ENCODE measurements at places on chromosomes 2 and 18. TPM values are rescaled to one million over a fixed set of nuclear protein-coding genes. Genes with fewer than 3 reads are reported as not detected.

- no peak for DNase-seq
Measured at GRCh38 chr2:15881676-15882075, 58.7 kb upstream of the MYCN start.

DNA sequence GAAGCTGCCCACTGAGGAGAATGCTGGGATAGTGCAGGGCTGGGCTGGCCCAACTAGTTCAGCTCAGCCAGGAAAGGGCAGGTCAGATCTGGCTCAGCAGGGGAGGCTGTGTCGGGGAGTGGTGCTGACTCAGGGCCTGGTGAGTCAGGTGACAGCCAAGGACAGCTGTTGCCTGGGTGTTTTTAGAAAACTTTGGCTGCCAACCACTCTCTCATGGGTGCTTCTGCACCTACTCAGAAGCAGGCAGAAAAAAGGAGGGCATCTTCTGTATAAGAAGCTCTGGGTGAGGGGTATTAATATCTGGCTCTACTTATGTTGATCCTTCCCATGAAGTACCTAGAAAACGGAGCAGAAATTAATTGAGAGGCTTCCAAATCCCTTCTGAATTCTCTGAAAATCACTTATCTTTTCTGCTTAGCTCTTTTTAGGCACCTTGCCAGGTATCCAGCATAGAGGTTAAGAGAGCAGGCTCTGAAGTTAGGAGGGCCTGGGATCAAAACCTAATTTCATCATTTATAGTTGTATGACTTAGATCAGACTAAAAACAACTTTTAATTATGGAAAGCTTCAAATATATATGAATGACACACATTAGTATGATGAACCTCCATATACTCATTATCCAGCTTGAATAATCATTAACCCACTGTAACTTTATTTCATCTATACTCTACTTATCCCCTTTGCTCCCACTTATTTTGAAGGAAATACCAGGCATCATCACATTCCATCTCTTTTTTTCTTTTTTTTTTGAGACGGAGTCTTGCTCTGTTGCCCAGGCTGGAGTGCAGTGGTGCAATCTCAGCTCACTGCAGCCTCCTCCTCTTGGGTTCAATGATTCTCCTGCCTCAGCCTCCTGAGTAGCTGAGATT, 15.5 kb upstream of the RAB10 start:
- DNase-seq, result no peak

DNA sequence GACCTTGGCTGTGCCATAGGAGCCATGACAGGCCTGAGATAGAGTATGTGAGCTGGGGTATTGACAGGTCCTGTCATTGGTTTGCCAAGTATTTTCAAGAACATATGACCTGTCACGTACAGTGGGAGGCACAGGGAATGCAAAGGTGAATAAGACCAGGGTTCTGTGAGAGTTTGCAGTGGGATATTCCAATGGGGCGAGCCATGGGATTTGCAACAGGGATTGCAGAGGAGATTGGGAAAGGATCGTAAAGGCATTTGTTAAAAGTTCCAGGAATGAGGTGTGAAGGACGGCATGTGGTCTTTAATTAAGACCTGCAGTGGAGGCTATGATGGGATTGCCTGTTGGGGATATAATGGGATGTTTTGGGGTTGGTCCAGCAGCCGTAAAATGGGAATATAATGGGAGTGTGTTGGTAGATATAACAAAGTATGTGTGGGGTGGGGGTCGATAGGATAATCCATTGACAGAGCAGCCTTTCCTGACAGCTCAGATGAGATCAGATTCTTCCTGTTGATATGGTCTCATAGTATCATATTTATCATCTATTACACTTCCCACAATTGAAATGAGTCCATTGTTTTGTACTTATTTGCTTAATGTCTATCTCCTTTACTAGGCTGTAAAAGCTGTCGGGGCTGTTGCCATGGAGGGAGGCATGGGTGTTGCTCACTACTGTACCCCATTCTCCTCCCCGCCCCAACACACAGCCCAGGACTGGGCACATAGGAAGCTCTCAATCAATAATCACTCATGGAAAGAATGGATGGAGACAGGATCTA, 38.1 kb downstream of the PKDCC start:
- DNase-seq, result no peak

DNA sequence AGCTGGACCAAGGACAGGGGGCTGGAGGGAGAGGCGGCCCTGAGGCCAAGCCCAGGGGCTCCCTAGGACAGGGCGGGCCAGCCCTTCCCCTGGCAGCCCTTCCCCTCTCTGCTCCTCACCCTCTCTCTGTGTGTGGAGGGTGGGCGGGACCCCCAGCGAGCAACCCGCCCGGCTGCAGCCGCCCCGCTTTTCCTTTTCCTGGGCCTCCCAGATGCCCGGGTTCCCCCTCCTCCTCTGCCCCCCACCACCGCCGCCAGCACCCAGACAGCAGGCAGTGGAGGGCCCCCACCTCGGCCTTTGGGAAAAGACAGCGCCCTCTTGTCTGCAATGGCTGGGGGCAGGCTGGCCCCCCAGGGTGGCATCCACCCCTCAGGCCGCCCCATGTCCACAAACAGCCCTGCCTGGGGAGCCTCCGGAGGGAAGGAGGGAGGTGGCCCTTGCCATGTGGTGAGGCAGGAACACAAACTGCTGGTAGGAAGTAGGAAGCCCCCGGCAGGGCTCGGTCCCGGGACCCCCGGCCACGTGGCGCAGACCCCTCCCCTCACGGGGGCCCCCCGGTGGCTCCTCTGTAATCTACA, 135.1 kb upstream of the CTDP1 start:
- DNase-seq, result no peak

- no peak for DNase-seq
Measured at GRCh38 chr2:109601783-109602182, 12.0 kb downstream of the SEPTIN10 start.

DNA sequence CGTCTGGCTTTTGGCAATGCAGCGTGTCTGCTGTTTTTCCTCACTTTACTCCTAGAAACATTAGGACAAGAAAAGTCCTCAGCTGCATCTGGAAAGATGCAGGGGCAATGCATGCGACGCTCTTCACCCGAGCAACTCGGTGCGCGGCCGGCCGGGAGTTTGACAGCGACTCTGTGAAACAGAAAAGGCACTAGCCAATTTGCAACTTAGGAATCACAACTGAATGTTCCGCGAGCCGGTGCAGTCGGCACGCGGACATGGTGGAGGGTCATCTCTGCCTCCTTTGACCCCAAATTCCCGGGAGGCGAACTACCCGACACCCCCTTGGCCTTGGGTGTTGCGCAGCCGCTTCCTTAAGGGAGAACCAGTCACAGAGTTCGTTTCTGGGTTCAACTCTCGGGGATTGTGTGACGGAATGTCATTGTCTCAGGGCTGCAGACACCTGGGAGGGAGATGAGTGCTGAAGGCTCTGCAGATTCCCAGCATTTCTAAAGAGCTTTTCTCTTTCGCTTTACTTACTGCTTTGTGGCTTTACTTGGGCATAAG, 9.8 kb downstream of the NR4A2 start:
- DNase-seq, result no peak

DNA sequence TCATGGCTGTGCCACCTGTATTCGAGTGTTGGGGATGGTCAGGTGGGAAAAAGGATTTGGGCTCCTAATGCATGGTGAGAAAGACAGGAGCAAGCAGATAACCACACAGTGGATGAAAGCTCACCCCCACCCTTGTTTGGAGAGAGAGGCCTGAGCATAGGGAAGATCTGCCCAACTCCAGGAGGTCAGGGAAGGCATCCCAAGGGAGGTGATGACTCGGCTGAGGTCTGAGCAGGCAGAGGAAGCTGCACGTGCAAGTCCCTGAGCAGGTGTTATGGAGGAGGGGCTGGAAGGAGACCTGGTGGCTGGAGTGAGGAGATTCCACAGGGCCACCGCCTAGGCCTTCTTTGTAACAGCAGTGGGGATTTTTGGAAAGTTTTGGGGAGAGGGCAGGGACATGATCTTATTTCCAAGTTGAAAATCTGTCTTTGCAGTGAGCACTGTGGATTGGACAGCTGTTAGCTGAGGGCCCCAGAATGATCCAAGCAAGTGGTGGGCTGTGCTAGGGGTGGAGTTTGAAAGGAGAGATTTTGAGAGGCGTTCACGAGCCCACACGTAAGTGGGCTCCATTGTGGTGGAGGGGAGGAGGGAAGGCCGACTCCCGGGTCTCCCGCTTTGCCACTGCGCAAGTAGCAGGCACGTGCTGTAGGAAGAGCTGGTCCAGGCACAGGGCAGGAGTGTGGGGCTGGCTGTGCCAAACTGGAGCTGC, 228.5 kb downstream of the GLI2 start:
- DNase-seq, result no peak

DNA sequence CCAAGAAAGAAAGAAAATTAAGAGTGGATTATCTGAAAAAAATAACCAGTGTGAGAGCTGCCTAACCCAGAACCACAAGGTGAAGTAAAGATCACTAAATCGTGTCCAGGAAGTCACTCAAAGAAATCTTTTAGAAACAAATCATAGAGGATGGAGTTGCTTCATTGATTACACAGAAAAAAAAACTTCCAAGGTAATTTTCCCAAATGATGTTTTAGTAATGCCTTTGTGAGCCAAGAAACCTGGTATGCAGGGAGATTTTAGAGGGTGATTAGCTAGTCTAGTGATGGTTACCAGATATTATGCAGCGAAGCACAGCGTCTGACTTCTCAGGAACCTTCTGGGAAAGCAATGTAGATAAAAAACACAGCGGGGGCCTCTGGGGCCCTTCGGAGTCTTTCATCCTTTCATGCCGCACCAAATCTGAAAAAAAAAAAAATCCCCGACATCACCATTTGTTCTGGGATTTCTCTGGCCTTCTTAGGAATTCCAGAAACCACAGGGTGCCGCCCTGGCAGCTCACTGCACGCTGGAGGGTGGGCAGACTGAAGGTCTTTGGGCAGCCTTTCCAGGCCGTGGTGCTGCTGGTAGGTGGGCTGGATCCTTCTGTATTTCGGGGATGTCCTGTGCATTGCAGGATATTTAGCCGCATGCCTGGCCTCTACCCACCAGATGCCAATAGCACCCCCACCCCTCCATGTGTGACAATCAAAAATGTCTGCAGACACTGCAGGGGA, 17.3 kb downstream of the ALPK2 start:
- no peak for DNase-seq

DNA sequence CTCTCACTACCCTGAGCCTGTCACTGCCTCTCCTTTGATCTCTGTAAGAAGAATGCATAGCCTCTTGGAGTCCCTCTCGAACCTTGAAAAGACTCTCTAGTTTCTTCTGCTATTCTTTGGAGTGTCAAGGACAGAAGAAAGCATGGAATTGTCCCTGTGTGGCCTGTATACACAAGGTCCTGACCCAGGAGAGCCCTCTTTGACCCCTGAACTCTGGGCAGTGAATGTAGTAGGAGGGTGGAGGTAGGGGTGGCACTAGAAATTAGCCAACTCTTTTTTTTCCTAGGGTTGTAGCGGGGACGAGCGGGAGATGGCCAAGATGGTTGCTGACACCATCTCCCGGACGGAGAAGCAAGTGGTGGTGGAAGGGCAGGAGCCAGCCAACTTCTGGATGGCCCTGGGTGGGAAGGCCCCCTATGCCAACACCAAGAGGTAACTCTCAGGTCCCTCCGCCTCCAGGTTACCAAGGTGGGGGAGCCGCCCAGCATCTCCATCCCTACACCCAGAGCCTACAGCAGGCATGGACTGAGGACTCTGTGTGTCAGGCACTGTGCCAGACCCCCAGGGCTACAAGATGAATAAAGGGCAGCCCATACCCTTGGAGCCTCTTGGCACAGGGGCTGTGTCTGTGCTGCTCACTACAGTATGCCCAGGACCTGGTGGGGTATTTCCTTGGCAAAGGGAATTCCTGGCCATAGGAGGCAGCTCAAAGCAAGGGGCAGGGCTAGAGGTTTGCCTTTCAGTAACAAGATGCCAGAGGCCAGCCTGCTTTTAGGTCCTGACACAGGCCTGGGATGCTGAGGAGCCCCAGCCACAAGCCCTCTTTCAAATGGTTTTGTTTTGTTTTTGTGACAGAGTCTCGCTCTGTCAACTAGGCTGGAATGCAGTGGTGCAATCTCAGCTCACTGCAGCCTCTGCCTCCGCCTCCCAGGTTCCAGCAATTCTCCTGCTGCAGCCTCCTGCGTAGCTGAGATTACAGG, 16.4 kb downstream of the VIL1 start:
- no peak for DNase-seq

DNA sequence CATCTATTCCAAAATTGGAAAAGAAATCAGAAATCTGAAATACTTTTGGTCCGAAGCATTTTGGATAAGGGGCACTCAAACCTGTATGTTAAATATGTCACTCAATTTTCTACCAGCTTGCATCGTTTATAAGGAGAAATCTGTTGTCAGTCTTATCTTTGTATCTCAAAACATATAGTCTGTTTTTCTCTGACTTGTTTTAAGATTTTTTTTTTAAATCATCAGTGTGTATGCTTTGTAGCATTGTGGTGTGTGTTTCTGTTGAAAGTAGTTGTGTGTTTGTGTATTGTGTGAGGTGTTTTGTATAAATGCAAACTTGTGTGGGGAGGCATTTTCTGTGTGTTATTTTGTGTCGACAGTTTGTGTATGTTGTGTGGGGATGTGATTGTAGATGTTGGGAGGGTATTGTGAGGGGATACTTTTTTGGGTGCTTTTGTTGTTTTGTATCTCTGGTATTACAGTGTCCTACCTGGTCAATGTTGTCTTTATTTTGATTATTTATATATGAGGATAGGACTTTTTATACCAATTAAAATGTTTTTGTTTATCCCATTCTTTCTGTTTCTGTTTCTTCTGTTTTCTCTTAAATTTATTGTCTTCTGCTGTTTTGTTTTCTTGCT, 30.9 kb downstream of the SMCHD1 start:
- no peak for DNase-seq

DNA sequence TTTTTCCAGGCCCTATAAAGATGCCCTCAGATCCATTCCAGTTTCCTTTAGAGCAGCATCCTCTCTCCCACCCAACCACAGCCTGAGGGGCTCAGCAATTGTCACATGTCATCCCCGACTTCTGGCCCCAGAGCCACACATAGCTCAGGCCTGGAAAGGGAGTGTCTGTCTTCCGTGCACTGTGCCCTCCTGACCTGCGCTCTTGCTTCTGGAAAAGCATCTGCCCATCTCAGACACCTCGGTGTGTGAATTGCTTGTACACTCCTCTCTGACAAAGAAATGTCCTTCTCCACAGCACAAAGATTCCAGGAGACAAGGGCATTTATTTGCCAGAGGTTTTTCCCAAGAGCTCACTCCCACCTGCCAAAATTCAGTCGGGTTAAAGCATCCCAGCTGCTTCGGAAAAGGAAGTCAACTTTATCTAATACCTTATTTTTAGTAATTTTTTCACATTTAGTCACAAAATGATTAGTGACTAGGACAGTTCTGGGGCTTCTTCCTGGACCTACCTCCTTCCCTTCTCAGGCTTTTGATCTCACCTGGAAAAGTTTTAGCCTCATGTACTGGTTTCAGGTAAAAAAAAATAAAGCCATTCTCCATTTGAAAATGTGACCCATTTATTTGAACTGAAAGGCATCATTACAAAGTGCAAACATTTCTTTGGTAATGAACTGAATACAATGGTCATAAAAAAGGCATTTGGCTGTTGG, 112.9 kb downstream of the PXDN start:
- DNase-seq, result no peak

The FBXO15 gene
- total RNA-seq, result 2.7 TPM

The ANKRD39 gene
- 25.8 TPM for total RNA-seq

The CENPA gene
- 34.5 TPM for total RNA-seq

The ABCB11 gene
- 0.07 TPM for total RNA-seq
